AG09319 (cell line): ENCODE measurements at places on chromosomes 1 and 21.

- DNase-seq, result no peak
Measured at GRCh38 chr1:160844447-160845232, 18.0 kb downstream of the CD244 start.

GRCh38 chr1:236395230-236395946 lies 1.3 kb downstream of the EDARADD start:
- DNase-seq, result no peak

- no peak for DNase-seq
Measured at GRCh38 chr1:237672748-237673147, 218.0 kb downstream of the ZP4 start.

DNA sequence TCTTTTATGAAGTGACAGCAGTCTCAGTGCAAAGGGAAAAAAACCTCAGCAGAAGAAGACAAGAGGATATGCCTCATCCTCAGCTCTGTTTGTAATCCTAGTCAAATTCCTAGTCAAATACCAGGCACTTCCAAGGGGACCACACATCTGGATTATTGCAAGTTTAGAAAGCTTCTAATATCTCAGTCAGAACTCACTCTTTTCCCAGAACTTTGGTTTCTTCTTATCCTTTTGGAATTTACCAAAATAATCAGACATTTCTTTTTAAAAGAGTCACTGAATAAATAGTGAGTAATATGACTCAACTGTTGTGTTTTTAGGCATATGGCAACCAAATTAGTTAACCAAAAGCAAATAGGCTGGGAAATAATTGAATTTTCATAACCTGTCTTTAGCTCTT lies 47.8 kb downstream of the PRRX1 start:
- peak; percentile 44 for DNase-seq

GRCh38 chr1:51955797-51956527 lies 34.5 kb downstream of the RAB3B start:
- DNase-seq, result no peak

- DNase-seq, result peak; percentile 97
Measured at GRCh38 chr21:41612674-41613532, 104.9 kb upstream of the TMPRSS2 start.

GRCh38 chr1:66245691-66246090 lies 288.3 kb upstream of the SGIP1 start:
- DNase-seq, result no peak
